ENCODE measurements at places on chromosomes 12 and 14.

DNA sequence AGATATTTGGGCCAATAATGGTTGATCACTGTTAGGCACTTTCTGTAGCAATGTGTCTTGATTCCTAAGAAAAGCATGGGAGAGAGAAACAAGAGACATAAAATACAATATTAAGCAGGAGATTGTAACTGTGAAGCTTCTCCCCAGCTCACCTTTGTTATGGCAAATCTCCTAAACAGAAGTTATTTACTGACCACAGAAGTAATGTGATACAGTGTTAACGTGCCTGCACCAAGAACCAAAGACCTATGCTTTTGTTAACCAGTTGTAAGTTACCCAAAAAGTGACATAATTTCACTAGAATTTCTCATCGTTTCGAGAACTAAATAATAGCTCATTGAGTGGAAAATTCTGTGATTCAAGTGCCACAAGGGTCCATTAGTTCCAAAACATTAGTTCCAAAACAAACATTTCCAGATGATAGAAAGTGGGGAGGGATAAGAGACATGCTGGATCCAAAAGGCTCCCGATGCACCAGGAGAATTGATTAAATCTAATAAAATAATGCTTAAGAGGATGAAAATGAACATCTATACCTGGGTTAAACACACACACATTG, 14.3 kb downstream of the RERG start:
- DNase-seq, result no peak

DNA sequence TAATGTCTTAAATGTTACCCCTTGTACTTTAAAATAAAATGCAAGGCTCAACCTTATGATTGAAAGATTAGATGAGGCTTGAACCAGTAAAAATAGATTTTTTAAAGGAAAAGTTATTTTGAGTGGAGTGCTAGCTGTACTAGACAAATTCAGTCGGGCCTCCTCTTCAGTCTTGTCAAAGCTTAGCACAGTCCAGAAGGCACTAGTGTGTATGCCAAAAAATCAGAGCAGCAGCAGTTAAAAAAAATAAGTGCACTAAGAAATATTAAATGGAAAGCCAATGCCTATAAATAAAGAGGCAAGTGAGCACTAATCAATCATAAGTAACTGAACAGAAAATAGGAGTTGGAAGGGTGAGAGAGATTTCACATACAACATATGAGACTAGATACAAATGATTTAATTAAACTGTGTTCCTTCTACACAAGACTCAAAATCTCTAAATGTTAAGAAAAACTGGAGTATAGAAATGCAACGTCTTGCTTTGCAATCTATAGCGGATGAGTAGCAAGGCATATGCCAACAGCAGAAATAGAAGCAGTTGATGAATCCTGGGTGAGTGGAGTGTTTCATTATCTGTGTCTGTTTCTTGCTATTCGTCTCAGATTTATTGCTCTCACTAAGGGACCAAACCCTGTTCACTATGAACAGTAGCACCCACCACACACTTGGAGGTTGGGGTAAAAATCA, 172.1 kb downstream of the ETNK1 start:
- no peak for DNase-seq

DNA sequence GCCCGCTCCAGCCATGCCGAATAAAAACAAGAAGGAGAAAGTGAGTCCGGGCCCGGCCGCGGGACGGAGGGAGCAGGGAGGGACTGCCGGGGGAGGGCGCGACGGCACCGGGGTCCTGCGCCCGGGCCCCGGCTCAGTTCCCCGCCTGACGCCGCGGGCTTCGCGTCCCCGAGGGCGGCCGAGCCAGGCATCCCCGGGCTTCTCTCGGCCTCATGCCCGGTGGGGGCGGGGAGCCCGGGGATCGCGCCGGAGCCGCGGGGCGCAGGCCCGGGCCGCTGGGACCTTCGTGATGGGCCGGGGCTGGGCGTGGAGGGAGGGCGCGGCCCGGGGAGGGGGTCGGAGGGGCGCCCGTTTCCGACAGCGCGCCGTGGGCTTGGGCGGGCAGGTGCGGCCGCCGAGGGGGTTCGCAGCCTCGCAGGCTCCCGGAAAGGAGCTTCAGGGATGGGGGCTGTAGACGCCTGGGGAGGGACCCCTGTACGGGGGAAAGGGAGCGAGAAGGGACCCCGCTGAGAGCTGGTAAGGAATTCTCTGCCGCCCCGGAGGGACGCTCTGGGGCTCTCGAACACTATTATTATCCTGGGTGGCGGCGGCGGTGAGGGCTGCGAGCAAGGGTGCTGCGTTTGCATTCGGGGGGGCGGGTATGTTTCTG, 496 bp downstream of the PPP2R5C start:
- no peak for DNase-seq

DNA sequence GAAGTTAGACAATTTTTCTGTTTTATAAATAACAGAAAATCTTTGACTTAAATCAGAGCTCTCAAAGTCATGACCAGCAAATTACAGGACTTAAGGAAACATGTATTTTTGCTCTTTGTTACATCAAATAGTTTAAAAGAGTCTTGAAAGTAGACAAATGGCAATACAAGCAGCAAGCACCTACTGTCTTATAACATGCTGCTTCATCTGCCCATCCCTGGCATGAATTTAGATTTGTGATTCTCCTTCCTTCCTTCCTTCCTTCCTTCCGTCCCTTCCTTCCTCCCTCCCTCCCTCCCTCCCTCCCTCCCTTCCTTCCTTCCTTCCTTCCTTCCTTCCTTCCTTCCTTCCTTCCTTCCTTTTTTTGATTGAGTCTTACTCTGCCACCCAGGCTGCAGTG, 715.6 kb upstream of the FLRT2 start:
- no peak for DNase-seq

DNA sequence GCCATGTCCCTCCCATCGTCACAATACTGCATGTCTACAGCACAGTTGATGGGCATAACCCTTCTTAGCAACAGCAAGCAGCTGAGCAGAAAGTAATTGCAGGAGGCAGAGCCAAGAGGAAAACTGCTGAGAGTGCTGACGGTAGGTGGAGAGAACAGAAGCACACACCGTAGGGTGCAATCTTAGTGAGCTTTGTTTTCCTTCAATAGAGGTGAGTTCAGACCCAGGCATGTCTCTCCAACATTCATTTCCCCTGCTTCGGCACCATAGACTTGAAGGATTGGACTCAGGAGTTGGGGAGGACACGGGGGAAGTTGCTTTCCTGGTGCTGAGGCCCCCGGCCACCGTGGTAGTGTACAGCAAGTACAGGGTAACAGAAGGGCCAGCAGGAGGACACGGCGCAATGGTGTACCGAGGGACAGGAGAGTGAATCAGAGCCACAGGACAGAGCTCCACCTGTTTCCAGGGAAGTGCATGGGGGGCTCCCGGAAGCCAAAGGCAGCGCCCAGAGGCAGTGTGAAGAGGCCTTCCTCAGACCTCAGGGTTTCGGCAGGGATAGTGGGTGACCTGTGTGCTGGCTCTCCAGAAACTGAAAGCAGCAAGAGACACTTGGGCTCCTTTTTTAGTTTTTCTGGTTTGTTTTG, 36.3 kb upstream of the SINHCAF start:
- DNase-seq, result no peak

DNA sequence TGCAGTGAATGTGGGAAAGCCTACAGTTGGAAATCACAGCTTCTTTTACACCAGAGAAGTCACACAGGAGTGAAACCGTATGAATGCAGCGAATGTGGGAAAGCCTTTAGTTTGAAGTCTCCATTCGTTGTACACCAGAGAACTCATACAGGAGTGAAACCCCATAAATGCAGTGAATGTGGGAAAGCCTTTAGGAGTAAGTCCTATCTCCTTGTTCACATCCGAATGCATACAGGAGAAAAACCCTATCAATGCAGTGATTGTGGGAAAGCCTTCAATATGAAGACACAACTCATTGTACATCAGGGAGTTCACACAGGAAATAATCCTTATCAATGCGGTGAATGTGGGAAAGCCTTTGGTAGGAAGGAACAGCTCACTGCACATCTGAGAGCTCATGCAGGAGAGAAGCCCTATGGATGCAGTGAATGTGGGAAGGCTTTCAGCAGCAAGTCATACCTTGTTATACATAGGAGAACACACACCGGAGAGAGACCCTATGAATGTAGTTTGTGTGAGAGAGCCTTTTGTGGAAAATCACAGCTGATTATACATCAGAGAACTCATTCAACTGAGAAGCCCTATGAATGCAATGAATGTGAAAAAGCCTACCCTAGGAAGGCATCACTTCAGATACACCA, 24.6 kb downstream of the ZNF26 start:
- no peak for DNase-seq

- DNase-seq, result no peak
These were observed 11.7 kb upstream of the PRB4 start for GRCh38 chr12:11321980-11322379.
